ENCODE measurements at places on chromosomes 12 and 14.

GRCh38 chr12:86226481-86226880, 29.7 kb downstream of the MGAT4C start:
- DNase-seq: no peak

- DNase-seq: peak; percentile 93
These were observed 2.7 kb downstream of the SDR9C7 start for GRCh38 chr12:56931474-56931978.

DNA sequence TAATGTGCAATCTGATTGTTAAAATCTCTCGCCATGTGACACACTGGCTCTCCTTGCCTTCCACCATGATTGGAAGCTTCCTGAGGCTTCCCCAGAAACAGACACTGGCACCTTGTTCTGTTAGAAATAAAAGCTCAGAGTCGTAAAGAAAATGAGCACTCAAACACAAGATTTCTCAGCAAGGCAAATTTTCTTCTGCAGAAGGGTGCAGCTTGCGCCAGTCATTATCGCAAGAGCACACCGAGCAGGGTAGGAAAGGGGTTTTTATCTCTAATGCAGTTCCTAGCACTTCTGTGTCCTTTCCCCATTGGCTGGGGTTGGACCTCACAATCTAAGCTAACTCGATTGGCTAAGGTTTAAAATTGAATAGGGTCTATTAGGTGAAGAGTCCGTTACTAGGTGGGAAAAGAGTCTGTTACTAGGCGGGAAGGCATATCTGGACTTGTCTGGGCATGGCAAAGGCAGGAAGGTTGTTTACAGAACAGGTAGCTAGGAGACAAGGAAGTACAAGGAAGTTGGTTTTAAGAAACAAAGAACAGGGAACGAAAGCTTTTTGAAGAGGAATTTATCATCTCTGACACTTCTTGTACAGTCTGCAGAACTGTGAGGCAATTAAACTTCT, 62.6 kb upstream of the BICD1 start:
- DNase-seq: no peak

GRCh38 chr14:21090940-21091663, 7.4 kb downstream of the ZNF219 start:
- DNase-seq: no peak

GRCh38 chr14:22448905-22449599, 140.0 kb downstream of the DAD1 start:
- DNase-seq: no peak

- DNase-seq: peak; percentile 84
These were observed 103.5 kb upstream of the BCAT1 start for GRCh38 chr12:25052196-25052913.

DNA sequence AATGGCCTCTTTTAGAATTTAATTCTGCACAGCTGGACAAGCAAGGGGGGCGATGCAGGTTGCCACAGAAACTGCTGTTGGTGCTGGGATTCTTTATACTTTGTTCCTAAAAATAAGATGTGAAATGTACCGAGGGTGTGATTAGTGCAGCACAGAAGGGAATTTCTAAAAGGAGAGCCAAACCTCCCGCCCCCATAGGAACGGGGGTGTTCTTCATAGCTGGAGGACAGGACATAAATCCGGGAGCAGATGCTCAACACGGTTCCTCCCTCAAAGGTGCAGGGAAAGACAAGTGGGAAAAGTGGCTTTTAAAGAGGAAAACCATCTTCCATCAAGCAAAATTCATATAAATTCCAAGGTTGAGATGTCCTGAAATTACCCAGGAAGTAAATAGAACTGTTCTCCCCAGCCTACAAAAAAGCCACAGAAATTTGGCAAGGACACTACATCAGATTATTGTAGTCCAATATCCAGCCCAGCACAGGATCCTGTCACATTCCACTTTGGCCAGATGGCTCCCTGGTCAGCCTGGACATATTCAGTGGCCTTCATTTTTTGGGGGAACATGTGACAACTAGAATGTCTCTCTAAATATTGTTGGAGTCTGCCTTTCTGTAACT, 51.4 kb upstream of the TMX1 start:
- DNase-seq: no peak

DNA sequence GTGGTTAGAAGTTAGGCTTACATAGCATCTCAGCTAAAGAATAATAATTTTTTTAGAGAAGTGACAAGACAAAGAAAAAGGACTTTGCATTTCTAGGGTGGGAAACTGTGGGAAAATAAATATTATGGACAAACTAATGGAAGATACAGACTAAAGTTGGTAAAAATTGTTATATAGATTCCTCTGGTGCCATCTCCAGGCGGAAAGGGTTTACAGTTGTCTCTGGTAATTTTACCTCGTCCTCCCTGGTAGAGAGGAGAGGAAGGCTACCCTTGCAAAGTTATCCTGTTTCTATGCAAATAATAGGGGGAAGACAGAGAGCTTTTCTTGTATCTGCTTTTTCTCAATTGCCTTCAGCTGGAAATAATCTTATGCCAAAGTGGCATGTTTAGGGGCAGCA, 5.2 kb downstream of the OR11G2 start:
- no peak for DNase-seq

DNA sequence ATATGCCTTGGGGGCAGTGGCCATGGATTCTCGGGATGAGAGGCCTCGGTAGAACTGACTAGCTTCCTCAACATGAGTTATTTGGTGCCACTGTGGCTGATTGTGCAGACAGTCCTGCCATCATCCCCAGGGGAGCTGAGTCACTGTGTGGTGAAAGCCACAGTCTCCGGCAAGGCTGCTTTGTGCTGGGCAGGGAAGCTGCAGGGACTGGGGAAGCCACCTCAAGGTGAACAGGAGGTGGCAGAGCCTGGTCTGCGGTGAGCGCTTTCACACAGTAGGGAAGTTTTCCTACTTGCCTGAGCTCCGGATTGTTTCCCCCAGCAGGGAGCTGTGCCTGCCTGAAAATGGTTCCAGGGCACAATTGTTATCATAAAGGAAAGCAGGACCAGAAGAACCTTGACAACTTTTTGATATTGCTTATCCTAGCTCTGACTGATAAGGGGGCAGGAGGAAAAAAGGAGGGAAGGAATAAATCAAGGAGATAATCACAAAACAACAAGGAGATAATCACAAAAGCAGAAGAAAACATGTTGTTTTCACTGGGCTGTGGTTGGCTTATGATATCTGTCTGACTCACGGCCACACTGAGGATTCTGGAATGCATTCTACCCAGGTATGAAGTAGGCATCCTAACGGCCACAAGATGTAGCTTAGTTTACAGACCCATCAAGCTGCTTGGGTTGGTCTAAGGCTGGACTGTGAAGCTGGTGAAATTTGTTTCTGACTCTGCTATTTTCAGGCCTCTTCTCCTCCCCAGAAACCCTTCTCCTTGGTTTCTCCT, 32.2 kb upstream of the GNG2 start:
- peak; percentile 70 for DNase-seq

- no peak for DNase-seq
These were observed 10.9 kb upstream of the GSC start for GRCh38 chr14:94780536-94781399.

- peak; percentile 13 for DNase-seq
These were observed 281.6 kb upstream of the NPAS3 start for GRCh38 chr14:32657081-32657480.

DNA sequence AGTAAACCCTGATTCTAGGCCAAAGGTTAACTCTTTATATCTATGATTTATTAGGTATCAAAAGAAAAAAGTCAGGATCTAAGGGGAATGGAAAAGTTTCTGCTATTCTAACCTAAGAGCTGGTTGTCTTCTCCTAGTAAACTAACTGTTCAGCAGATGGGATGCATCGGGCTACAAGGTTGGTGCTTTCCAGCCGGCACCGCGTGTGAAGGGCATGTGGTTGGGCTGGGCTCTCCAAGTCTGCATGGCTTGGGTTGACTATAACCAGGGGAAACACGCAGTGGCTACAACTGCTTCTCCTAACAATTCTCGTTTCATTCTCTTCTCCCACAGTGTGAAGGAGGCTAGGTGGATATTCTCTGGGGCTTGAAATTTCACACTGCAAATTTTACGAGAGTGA, 354.5 kb downstream of the APAF1 start:
- DNase-seq: no peak

DNA sequence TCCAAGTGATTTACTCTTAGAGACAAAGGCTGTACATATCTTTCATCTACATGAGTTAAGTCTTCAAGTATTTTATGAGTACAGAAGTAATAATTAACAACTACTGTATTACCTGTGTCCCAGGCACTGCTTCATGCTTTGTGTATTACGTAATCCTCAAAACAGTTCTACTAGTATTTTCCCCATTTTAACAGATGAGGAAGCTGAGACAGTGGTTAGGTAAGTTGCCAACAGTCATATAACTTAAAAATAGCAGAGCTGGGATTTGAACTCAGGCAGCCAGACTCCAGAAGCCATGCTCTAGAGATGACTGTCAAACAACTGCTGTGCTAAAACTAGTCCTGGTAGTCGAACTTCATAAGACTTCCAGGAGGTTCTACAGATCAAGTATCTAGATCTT, 10.7 kb downstream of the TRMT5 start:
- DNase-seq: no peak

DNA sequence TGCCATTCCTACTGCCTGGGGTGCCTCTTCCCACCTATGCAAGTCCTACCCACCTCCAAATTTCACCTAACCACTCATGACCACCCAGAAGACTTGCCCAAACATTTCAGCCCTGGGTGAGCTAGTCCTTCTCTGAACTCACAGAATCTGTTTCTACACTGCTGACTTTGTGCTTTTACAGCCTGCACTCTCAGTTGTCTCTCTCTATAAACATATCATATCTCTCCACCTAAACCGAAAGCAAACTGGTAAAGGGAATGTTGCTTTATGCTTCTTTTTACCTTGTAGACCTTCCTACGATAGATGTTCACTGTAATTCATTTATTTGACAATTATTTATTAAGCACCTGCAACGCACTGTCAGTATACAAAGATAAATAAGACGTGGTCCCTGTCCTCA, 38.1 kb upstream of the RNASE3 start:
- no peak for DNase-seq

DNA sequence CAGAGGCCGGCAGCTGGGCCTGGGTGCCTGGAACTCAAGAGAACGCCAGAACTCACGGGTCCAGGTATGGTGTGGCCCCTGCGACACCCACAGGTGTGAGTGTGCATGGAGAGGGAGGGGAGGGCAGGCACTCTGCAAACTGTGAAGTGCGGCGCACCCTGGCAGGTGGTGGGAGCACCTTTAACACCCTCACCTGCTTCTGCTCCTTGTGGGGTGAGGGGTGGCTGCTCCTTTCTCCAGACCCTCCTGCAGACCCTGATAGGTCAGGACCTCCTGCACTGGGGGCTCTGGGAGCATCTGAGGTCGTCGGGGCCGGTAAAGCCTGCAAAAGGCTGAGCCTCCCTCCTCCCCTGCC, 324.7 kb upstream of the SFSWAP start:
- no peak for DNase-seq

- no peak for DNase-seq
These were observed 153.3 kb downstream of the NTF3 start for GRCh38 chr12:5585178-5585577.

GRCh38 chr14:104373055-104373854, 206.3 kb upstream of the C14orf180 start:
- DNase-seq: no peak
